ENCODE measurements at places on chromosomes 6 and 20.

GRCh38 chr6:39239527-39240154 is 10.4 kb upstream of the KCNK5 start:
- no peak for DNase-seq

- no peak for DNase-seq
These were observed 27.6 kb upstream of the RBL1 start for GRCh38 chr20:37123441-37123840.

DNA sequence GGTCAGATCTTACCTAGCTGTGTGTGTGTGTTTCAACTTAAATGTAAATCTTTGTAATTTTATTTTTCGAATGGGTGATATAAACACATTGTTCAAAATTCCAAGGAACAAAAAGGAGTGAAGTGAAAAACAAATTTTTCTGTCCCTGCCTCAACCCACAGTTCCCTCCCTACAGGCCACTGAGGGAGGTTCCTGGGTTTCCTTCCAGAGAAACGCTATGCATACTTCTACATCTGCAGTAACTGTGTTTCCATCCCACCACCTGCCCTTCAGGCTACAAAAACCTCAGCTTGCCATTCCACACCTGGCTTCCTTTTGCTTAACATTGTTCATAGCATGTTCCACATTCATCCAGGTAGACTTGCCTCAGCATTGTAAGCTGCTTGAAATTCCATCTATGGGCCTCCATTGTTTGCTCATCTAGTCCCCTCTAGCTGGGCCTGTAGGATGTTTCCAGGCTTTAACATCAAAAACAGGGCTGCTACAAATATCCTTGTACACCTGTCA is 12.0 kb downstream of the ANGPT4 start:
- DNase-seq, result no peak

GRCh38 chr20:58575776-58576602 is 60.8 kb upstream of the APCDD1L start:
- no peak for DNase-seq

- no peak for DNase-seq
These were observed 68.4 kb downstream of the PCSK2 start for GRCh38 chr20:17295151-17295726.

DNA sequence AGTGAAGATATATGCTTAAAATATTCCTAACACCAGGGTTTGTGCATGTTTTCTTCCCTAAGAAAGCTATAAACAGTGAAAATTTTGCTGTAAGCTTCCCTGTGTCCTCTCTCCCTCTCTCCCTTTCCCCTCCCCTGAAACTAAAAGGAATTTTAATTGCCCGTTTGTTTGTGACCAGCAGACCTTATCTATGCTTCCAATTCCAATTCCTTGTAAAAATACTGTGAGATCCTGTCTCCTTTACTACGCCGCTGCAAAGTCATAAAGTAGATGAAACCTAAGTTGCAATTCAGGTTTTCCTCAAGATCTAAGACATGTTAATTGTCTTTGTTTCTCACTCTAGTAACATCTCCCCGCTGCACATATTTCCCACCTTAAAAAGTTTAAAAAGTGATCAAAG is 82.3 kb downstream of the DNAH8 start:
- no peak for DNase-seq

DNA sequence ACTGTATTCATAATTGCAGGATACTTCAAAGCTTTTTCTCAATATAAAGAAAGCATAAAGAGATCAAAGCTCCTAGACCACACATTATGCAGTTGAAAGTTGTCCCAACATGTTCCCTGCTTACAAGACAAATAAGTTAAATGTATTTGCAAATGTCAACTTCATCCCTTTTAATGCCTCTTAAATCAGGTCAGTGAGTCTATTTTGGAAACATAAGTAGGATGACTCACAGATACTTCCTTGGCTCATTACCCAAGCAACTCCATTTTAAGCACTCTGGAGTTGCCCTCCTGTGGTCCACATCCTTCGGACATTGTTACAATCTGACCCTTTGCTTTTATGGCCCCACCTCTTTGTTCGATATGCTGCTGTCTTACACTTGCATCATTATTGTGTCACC is 162.0 kb downstream of the FAXC start:
- peak; percentile 2 for DNase-seq

- DNase-seq, result no peak
These were observed 256.8 kb downstream of the QKI start for GRCh38 chr6:163671355-163671754.

DNA sequence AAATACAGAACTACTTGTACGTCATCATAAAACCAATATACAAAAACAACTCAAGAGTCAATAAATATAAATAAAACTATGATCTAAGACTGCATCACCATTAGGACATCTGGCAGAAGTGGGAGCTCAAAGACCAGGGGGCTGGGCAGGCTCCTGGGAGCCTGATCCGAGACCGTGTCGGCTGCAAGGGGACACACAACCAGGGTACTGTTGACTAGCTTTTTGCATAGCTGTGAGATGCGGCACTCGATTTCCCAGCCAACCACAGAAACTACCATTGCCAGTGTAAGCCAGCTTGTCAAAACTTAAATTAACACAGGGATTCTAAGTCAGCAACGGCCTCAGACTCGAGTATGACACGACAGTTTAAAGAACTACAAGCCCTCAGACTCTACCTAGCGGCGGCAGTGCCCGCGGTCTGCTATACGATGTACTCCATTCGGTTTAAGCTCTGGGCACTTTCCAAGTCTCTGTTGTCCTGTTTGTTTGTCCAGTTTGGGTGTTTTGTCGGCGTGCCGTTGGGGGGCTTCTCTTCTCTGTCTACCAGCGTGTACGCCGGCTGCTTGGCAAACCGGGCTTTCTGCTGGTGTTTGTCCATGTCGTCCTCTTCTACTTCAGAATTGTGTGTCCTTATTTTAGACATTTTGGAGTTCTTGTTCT is 34.6 kb downstream of the JAG1 start:
- DNase-seq, result peak; percentile 27

GRCh38 chr20:19654921-19655320 is 103.1 kb upstream of the RIN2 start:
- no peak for DNase-seq

DNA sequence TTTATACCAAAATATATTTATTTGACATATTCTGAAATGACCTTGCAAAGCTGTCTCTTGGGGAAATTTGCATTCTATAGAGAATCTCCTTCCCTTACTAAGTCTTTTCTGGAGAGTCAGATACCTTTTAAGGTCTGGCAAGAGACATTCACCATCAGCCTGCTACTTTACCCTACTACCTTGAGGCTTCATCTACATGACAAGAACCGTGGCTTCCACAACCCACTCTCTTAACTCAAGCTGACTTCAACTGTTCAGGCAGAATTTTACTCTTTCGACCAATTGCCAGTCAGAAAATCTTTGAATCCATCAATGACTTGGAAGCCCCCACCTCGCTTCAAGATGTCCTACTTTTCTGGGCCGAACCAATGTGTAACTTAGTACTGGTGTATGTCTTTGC is 314.2 kb downstream of the LAMA2 start:
- no peak for DNase-seq

- no peak for DNase-seq
These were observed 78.6 kb upstream of the SMIM8 start for GRCh38 chr6:87243812-87244211.

GRCh38 chr20:47164140-47164539 is 192.4 kb downstream of the ZMYND8 start:
- no peak for DNase-seq

GRCh38 chr6:134950482-134950881 is 581 bp upstream of the ALDH8A1 start:
- no peak for DNase-seq

DNA sequence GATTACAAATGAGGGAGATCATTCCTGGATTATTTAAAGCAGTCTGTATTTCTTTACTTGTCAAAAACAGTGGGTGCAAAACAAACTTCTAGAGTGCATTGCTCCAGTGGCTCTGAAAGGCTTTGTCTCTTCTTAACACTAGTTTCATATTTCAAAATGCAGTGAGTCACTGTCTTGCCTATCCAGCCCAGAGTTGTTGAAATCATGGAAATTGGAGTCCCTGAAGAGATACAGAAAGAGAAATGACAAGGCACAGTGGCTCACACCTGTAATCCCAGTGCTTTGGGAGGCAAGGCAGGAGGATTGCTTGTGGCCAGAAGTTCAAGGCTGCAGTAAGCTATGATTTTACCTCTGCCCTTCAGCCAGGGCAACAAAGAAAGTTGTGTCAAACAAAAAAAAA is 11.3 kb downstream of the SLC2A12 start:
- peak; percentile 62 for DNase-seq

GRCh38 chr6:135179372-135179771 is 1.7 kb upstream of the MYB start:
- peak; percentile 5 for DNase-seq

- DNase-seq, result peak; percentile 82
These were observed 53.7 kb upstream of the TMX4 start for GRCh38 chr20:8073024-8073832.

- DNase-seq, result peak; percentile 37
These were observed 557.6 kb upstream of the MARCKS start for GRCh38 chr6:113299531-113299930.

GRCh38 chr6:14681699-14682487 is 564.0 kb upstream of the JARID2 start:
- no peak for DNase-seq

GRCh38 chr20:2801286-2801728 is 880 bp upstream of the CPXM1 start:
- no peak for DNase-seq

GRCh38 chr6:18039481-18039880 is 52.0 kb upstream of the KIF13A start:
- DNase-seq, result peak; percentile 50

- DNase-seq, result no peak
These were observed 275.1 kb upstream of the IMPG1 start for GRCh38 chr6:76347539-76347938.

DNA sequence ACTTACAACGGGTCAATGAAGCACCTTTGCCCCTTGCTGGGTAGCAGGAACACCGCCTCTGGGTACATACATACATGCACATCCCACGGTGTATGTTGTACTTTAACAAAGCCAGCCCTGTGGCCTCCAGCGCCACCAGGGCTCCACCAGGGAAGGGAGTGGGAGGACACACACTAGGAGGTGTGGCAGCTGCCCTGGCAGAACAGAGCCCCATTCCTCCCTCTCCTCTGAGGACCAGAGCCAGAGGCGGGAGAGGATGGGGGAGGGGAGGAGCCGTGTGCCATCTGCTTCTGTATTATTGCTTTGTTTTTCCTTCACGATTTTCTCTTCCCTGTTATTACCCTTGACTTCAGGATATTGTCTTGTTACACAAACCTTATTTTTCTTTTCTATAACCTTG is 105.8 kb upstream of the TRAF3IP2 start:
- DNase-seq, result no peak

- peak; percentile 15 for DNase-seq
These were observed 191.9 kb upstream of the SLC35B3 start for GRCh38 chr6:8627085-8627861.

DNA sequence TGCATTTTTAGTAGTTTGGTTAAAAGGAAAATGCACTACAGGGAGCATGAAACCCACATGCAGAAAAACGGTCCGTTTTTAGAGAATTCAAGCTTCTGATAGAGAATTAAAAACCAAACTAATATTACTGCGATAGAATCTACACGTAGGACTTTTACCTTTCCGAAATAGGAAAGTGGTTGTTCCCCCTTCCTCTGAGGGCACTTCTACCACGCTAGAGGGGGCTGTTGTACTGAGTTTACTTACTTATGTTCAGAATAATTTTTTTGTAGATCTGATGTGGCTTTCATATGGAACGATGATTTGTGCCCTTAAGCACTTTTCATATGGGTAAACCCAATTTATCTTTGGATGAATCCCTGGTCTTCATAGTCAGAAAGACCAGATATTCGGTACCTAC is 264.3 kb upstream of the PLN start:
- DNase-seq, result peak; percentile 67

- peak; percentile 42 for DNase-seq
These were observed 36.4 kb downstream of the ELOVL5 start for GRCh38 chr6:53312355-53312754.

DNA sequence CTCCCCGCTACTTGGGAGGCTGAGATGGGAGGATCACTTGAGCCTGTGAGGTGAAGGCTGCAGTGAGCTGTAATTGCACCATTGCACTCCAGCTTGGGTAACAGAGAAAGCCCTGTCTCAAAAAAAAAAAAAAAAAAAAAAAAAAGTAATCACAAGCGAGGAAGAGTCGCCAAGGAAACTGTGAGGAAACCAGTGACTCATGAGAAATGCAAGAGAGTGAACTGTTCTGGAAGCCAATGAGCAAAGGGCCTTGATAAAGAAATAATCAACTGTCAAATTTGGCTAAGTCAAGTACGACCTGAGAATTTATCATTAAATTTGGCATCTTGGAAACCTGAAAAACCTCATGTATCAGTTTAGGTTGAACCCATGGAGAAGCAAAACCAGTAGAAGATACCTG is 16.1 kb upstream of the LAMP5 start:
- DNase-seq, result peak; percentile 40

DNA sequence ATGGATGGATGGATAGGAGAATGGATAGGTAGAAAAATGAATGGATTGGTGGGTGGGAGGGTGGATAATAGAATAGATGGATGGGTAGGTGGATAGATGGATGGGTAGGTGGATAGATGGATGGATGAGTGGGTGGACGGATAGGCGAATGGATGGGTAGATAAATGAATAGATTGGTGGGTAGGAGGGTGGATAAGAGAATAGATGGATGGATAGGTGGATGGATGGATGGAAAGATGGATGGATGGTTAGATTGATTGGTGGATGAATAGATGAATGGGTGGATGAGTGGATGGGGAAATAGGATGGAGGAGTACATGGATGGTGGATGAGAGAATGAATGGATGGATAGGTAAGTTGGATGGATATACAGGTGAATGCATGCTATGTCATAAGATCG is 110.5 kb downstream of the CEBPB start:
- DNase-seq, result no peak
